Activated CD4-positive, alpha-beta memory T cell treated with anti-CD3 and anti-CD28 coated beads for 36 hours (primary cell): ENCODE measurements at places on chromosomes 12 and 14. TPM values are rescaled to one million over a fixed set of nuclear protein-coding genes. Genes with fewer than 3 reads are reported as not detected.
A peak's percentile ranks its signal among the peaks of the same experiment; 100 is the strongest.

- no peaks in the 10 kb centered on the region for H3K27me3 ChIP-seq
- peak overlapping the region; percentile 48 for H3K27ac ChIP-seq
- no peak overlapping the region for H3K4me3 ChIP-seq
- peaks cover 11% of the 10 kb centered on the region for H3K4me1 ChIP-seq
- H3K36me3 ChIP-seq = no peaks in the 10 kb centered on the region
Observed at GRCh38 chr12:28130625-28131598, 59.3 kb upstream of the CCDC91 start.

- peak overlapping the region; percentile 86 for H3K4me3 ChIP-seq
- H3K36me3 ChIP-seq = peaks cover 17% of the 10 kb centered on the region
- peak overlapping the region; percentile 91 for H3K27ac ChIP-seq
- H3K4me1 ChIP-seq = peaks cover 43% of the 10 kb centered on the region
- peak; percentile 61 for DNase-seq
- H3K27me3 ChIP-seq = peaks cover 2% of the 10 kb centered on the region
Observed at GRCh38 chr14:58426670-58427280, 556 bp downstream of the TIMM9 start.

COCH gene
- 0.75 TPM for total RNA-seq

KRT85 gene
- total RNA-seq = not detected

DNA sequence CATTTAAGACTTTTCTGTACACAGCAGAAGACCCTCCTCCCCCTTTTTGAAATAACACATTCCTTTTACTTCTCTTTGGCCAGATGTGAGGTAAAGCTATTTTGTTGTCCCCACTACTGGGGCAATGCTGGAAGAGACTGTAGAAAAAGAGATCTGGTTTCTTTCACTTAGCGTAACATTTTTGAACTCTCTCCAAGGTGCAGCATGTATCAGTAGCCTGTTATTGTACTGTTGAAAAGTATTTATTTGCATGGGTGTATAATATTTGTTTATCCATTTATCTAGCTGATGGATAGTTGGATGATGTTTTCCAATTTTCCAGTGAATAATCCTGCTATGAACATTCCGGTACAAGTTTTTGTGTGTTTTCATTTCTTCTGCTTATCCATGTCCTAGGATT, 335.2 kb downstream of the SOX5 start:
- H3K4me1 ChIP-seq = no peaks in the 10 kb centered on the region
- no peaks in the 10 kb centered on the region for H3K36me3 ChIP-seq
- DNase-seq = no peak
- no peak overlapping the region for H3K27ac ChIP-seq
- H3K27me3 ChIP-seq = no peaks in the 10 kb centered on the region

- no peak overlapping the region for H3K27ac ChIP-seq
- no peak overlapping the region for H3K4me3 ChIP-seq
- no peaks in the 10 kb centered on the region for H3K4me1 ChIP-seq
- H3K27me3 ChIP-seq = peaks cover 3% of the 10 kb centered on the region
- no peaks in the 10 kb centered on the region for H3K36me3 ChIP-seq
Observed at GRCh38 chr14:20799892-20800544, 2.6 kb downstream of the RNASE1 start.
